ENCODE measurements at places on chromosomes 16 and 17.

GRCh38 chr17:43333433-43333943, 65.3 kb upstream of the ARL4D start:
- DNase-seq: no peak

DNA sequence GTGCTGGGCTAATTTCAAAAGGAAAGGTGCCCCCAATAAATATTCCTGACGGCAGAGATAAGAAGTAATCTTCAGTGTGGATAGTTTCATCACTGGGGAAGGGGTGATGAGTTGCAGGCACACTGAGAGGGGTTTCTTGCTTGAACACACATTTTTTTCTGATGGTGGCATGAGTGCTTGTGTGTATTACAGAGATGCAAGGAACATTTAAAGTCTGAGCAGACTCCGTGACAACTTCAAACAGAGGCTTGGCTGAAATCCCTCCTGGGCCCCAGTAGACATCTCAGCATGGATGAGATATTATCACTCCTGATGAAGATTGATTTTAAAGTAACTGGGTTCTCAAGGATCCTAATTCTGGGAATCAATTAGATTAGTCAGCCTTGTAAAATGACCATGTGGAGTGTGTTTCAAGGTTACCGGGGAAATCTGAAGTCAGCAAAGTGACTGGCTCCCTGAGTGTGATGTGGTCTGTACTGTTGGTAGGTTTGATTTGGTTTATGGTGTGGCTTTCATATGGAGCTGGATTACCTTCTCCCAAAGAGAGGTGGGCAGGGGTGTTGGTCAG, 435.8 kb upstream of the EEF2KMT start:
- DNase-seq: no peak

GRCh38 chr17:80544655-80545498, at the start of gene RPTOR:
Gene RPTOR (plus strand): TSS chr17:80544838. CDS start chr17:80545630, 792 bp downstream.
- DNase-seq: peak; percentile 97

DNA sequence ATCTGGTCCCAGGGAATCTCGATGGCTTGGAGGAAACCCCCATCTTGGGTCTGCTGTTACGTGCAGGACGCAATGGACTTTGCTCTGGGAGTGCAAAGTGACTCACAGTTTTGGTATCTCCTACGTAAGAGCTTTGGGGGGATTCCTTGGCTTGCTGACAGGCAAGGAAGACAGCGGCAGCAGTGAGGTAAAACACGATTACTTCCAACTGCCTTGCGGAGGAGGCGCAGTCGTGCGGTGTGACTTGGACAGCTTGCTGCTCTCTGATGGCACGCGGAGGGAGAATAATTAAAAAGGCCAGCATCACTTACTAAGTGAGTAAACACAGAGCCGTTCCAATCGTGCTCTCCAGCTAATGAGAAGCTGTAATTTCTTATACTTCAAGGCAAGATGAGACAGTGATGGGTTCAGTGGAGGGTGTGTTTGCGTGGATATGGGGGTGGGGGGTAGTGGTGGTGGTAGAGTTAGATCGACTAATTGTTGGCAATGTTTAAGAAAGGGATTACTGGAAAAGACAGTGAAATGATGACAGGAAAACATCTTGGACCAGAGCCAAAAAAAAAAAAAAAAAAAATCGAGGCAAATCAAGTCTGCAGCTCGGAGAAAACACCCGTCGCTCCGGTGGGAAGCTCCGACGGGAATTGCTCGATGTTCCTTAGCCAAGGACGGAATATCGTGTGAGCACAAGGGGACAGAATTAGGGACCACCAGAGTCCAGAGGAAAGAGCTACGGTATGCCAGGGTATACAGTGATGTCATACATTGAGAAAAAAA, 184.8 kb upstream of the ZFHX3 start:
- DNase-seq: no peak

GRCh38 chr17:60542071-60542470, 16.0 kb upstream of the APPBP2 start:
- no peak for DNase-seq

GRCh38 chr16:165539-166374, at the start of gene HBM:
Gene HBM (plus strand): TSS chr16:165978. CDS start chr16:165998, 20 bp downstream.
- no peak for DNase-seq

DNA sequence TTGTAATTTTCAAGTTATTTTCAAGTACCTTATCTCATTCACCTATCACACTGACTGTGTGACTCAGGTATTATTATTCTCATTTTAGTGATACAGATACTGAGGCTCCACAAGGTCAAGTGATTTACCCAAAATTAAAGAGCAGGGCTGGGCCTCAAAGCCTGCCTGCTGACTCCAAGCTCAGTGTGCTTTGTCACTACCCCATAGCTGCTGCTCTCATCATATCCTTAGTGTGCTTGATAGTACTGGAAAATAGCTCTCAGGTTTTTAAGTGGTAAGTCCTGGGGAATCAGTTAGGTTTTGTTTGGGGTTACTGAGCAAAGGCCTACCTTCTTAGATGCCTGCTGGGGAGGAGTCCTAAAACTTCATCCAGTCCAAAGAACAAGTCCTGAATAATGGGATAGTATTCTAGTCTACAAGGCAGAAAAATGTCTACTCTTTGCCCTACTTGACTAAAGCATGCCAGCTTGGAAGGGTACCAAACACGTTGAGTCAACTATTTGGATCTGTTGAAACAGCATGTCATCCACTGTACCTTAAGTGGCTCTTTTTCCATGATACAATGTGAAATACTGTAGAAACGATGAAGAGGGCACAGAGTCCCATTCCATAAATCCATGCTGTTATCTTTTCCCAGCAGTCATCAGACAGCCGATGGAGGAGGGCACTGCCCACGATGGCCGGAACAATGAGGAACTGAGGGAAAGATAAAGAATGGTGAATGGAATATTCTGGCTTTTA, 10.7 kb downstream of the MMD start:
- DNase-seq: no peak

DNA sequence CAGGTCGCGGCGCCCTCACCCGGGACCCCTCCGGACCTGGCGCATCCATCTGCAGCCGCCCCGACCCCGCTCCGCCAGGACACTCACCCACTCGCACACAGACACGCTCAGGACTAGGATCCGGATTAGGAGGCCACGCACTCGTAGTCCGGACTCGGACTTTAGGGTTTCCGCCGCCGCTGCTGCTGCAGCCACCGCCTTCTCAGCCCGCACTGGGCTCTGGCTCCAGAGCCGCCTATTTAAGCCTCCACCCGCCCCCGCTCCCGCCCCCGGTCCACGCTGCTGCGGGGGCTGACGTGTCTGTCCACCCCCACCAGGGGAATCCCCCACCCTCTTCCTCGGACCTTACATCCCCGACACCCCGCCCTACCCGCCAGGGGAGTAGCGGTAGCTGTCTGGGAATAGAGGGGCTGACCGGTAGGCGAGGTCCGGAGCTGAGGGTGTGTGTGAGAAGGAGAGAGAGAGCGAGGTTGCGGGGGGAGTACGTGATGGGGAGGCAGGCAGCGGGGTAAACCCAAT, at the start of gene RRAD:
RRAD (minus strand) TSS at position 214 of the 519 bp plus-strand sequence. CDS start 356 bp downstream, outside the sequence.
- peak; percentile 88 for DNase-seq

GRCh38 chr16:63980763-63981162, 1141.1 kb downstream of the CDH11 start:
- no peak for DNase-seq

DNA sequence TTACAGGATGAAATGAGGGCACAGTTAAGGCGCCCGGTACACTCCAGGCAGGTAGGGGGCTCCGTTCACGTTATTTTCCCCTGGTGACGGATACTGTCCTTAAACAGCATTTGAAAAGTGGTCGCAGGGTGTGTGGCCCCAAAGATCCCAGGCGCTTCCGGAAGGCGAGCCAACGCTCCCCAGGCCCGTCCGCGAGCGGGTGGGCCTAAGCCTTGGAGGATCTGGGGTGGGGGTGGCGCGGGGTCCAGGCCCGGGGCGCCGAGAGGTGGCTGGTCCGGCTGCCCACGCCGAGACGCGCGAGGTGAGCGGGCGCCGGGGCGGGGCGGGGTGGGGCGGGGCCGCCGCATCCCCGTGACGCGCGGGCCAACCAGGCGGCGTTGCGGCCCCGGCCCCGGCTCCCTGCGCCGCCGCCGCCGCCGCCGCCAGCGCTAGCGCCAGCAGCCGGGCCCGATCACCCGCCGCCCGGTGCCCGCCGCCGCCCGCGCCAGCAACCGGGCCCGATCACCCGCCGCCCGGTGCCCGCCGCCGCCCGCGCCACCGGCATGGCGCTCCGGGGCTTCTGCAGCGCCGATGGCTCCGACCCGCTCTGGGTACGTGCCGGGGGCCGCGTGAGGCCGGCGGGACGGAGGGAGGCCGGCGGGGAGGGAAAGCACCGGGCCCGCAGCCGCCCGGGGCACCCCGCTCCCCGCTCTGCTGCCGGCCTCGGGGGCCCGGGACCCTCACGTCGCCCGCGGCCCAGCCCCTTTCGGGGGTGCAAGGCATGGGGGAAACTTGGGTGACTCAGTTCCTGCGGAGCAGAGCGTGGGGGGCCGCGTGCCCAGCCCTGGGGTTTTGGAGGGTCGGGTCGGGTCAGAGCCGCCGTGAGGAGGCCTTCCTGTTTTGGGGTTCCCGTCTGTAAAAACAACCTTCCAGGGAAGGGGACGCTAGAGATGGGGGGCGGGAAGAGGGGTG, at the start of gene ABCC1:
ABCC1 (plus strand) TSS at position 407 of the 951 bp plus-strand sequence; CDS start at position 543, 136 bp downstream.
- peak; percentile 81 for DNase-seq

- DNase-seq: no peak
Measured at GRCh38 chr17:14768923-14769322, 468.0 kb downstream of the HS3ST3B1 start.

GRCh38 chr16:78892951-78893733, 707.4 kb downstream of the MAF start:
- no peak for DNase-seq

DNA sequence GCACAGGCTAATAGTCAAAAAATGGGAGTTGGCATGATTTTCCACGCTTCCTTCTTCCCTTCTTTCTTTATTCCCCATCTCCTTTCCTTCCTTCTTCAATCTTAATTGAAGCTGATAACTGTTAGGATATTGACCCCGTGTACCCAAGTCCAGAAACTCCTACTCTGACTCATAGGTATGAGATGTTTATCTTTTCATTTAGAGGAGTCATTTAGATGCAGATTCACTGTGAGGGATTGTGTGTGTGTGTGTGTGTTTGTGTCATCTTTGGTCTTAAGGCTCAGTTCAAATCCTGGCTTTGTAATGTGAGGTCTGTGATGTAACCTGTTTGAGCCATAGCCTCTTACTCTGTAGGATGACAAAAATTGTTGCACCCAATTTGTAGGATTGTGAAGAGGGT, 332.0 kb upstream of the MAF start:
- no peak for DNase-seq

- no peak for DNase-seq
Measured at GRCh38 chr17:32792207-32792606, 84.7 kb downstream of the MYO1D start.

DNA sequence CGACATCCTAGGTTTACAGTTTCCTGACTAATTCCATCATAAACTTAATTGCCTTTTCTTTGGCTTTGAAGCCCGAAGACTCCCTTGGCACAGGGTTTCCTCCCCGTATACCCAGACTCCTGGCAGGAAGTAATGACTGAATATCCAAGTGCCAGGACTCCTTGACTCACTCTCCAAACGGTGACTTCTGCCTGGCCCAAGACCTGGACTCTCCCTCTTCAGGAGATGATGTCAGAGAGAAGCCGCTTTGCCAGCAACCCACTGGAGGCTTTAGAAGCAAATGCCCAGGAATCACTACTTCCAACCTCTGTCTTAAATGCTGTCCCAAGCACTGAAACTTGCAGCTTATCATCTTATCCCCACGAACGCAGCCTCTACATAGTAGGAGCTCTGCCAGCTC, 146.5 kb downstream of the RGS9 start:
- no peak for DNase-seq

DNA sequence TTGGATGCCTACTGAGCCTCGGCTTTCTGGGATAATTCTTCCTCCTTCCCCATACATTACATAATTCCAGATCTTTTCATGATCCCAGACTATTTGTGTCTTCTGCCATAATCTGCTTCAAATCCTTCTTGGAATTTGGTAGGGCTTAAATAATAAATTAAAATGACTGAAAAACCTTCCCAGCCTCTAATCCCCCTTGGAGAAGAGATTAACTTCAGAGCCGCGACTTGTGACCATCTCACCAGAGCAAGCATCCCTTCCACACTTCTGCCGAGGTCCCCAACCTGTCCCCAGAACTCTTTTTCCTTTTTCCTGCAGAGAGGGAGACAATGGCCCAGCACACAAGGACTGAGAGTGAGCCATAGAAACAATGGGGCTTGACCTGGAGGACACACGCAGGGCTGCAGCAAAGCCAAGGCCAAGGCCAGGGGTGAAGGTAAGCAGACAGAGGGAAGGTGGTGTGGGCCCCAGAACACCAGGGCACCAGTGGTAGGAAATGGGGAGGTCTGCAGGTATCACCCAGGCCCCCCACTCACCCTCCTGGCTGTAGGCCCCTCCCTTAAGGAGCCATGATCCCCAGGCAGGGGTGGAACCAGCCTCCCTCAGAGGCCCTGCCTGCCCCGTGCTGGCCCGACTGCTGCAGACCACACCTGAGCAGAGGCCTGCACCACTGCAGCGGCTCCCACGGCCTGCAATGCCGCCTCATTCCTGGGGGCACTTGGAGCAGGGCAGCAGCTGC, 9.6 kb upstream of the BCAR1 start:
- DNase-seq: no peak

GRCh38 chr17:81556175-81556691, 4.1 kb upstream of the FAAP100 start:
- DNase-seq: no peak

GRCh38 chr17:63514477-63514876, 8.7 kb upstream of the KCNH6 start:
- DNase-seq: no peak

GRCh38 chr16:53713403-53714204, 9.6 kb downstream of the FTO start:
- DNase-seq: no peak

DNA sequence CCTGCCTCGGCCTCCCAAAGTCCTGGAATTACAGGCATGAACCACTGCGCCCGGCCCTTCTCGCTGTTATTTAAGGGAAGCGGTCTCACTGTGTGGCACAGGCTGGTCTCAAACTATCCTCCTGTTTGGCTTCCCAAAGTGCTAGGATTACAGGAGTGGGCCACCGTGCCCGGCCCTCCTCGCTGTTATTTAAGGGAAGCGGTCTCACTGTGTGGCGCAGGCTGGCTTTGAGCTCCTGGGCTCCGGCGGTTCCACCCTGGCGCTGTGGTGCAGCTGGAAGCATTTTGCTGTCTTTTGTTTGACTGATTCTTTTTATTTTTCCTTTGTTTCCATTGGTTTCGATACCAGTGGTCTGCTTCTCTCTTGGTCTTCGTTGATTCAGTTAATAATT, 40.7 kb downstream of the FOXK2 start:
- DNase-seq: no peak

DNA sequence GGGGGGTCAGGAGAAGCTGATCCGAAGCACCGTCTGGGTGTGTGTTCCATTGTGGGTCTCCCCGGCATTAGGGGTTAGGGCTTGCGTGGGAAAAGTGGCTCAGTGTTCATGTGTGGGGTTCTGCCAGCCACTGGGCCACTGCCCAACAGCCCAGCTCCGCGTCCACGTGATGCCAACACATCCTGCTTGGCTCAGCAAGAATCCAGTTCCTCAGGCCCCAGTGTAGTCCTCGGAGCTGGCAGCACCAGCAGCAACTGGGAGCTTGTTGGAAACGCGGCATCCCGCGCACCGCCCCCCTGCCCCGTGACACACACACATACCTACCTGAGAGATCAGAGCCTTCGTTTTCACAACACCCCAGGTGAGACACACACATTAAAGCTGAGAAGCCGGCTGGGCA, 18.9 kb downstream of the LGALS9 start:
- DNase-seq: no peak

GRCh38 chr17:4631836-4632580, 9.5 kb downstream of the ALOX15 start:
- DNase-seq: peak; percentile 35

- DNase-seq: no peak
Measured at GRCh38 chr17:72205357-72205756, 84.5 kb downstream of the SOX9 start.

- DNase-seq: no peak
Measured at GRCh38 chr17:34358631-34359030, 2.4 kb downstream of the CCL13 start.
